ENCODE measurements at places on chromosomes 13 and 19.

DNA sequence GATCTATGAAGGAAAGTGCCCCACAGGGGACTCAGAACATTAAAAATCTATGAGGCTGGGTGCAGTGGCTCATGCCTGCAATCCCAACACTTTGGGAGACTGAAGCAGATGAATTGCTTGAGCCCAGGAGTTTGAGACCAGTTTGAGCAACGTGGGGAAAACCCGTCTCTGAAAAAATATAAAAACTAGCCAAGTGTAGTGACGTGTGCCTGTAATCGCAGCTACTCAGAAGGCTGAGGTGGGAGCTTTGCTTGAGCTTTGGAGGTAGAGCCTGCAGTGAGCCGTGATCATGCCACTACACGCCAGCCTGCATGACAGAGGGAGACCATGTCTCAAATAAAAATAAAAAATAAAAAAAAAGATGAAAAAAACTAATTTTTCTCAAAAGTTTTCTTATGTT is 1070.6 kb downstream of the PCDH9 start:
- no peak for DNase-seq

DNA sequence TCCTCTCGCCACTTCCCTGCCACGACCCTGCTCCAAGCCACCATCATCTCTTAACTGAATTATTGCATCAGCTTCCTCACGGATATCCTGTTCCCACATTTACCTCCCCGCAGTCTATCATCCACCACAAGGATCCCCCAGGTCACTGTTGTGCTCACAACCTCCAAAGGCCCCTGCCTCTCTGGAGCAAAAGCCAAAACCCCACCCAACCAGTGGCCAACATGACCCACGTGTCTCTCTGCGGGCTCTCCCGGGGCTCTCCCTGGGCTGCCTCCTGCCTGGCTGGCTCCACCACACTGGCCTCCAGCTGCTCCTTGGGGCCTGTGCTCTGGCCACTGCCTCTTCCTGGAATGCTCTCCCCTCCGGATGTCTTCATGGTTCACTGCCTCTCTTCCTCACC is 809.3 kb downstream of the UQCRFS1 start:
- no peak for DNase-seq

DNA sequence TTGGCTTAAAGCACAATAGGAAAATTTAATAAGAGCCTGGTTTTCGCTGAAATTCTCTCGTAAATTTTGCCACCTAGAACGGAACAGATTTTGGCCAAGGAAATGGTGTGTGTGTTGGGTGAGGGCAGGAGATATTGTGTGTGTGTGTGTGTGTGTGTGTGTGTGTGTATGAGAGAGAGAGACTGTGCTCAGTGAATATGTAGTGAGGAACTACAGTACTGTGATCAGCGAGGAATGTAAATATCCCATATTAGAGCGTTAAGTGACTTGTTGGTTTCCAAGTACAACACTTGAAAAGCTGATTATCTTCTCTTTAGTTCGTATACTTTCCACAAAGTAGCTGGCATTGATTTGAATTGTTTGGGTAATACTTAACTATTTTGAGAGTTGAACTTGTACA is 738.9 kb downstream of the PCDH9 start:
- DNase-seq, result no peak

DNA sequence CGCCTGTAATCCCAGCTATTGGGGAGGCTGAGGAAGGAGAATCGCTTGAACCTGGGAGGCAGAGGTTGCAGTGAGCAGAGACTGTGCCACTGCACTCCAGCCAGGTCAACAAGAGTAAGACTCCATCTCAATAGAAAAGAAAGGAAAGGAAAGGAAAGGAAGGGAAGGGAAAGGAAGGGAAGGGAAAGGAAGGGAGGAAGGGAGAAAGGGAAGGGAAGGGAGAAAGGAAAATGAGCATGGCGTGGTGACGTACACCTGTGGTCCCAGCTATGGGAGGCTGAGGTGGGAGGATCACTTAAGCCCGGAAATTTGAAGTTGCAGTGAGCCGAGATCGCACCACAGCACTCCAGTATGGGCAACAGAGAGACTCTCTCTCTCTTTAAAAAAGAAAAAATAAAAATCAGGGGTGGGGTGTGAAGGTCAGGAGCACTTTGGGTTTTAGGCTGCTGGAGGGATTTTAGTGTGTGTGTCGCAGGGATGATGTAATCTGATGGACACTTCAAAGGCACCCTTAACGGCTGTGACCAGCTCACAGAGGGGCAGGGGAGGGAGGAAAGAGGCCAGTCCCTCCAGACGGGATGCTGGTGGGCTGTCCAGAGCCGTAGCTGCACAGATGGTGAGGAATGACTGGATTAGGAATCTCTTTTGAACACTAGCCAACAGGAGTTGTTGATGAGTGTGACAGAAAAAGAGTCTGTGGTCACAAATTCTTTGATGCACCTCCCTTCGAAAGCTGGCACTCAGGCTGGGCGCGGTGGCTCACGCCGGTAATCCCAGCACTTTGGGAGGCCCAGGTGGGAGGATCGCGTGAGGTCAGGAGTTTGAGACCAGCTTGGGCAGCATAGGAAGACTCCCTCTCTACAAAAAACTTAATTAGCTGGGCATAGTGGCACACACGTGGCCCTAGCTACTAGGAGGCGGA is 27.6 kb downstream of the TMPRSS9 start:
- DNase-seq, result no peak

DNA sequence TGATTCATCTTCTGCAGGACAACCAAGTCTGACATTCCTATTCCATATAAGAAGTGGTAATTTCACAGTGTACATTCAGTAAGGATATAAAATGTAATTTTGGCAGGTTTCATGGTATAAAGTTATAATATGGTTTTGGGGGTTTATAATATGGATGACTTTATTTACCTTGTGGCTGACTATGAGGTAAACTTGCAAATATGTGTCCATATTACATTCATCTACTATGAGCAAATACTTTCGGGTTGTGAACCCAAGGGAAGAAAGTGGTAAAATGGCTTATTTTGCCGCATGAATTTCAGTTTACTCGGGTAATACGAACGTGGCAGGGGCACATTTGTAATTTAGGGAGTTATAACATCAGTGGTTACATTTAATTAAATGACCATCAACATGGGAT is 86.7 kb upstream of the TNFSF11 start:
- no peak for DNase-seq

- DNase-seq, result no peak
Measured at GRCh38 chr19:6262519-6262918, 17.3 kb downstream of the MLLT1 start.

DNA sequence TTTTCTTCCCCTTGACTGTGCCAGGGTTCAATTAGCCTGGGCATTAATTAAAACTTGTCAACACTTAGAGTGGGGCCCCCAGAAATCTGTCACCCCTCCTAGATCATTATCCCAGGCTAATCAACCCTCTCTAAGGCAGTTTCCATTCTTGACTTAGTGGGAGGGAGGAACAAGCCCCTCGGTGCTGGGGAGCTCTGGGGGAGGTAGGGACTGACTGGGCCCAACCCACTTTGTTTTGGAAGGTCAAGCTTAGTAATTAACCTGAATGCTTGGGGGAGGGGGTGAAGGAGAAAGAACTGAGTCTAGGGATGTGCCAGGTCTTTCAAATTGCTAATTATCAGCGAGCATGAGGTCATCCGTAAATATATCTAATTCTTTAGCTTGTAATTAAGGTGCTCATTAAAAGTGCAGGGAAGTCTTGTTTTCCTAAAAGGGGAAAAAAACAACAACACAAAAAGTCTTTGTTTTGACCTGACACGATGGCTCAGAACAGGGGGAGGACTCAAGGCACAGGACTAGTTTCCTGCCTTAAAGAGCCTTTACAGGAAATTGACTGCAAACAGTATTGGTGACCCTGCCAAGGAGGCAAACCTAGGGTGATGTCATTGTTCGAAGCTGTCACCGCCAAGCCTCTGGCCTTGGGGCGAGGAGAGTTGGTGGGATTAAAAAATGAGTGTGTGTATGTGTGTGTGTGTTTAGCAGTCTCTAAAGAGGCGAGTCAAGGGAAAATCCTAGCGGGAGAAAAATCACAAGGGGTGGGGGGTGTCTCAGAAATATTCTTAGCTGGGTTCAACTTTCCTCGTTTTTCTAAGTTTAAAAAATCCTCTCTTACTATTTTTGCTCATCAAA is 19.4 kb downstream of the ACTN4 start:
- peak; percentile 17 for DNase-seq

GRCh38 chr19:32819419-32820400 is 49.9 kb downstream of the SLC7A9 start:
- DNase-seq, result no peak

- no peak for DNase-seq
Measured at GRCh38 chr19:37959665-37960114, 52.7 kb downstream of the SIPA1L3 start.

GRCh38 chr13:113902986-113903775 is 39.3 kb upstream of the GAS6 start:
- no peak for DNase-seq

- no peak for DNase-seq
Measured at GRCh38 chr19:46232029-46232428, 2.5 kb downstream of the IGFL1 start.
